ENCODE measurements at places on chromosomes 12 and 14.

GRCh38 chr12:10537721-10538120 is 32.0 kb downstream of the EIF2S3B start:
- DNase-seq: no peak

- no peak for DNase-seq
Measured at GRCh38 chr12:108302016-108302402, 37.1 kb downstream of the CMKLR1 start.

DNA sequence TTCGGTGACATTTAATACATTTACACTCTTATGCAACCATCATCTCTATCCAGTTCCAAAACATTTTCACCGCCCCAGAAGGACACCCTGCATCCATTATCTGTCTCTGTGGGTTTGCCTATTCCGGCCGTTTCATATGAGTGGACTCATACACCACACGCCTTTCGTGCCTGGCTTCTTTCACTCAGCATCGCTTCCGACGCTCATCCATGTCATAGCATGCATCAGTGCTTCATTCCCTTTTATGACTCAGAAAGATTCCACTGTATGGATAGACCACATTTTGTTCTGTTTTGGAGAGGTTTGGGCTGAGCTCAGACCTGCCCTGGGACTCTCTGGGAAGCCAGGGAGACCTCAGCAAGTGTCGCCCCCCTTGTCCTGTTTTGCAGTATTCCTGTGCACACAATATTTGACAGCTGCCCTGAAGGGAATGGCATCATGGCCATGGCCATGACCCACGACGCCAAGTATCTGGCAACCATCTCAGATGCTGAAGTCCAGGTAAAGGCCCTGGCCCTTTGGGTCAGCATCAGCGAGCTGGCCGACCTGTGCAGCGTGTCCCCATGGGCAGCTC is 23.8 kb downstream of the CFAP251 start:
- no peak for DNase-seq

- DNase-seq: no peak
Measured at GRCh38 chr12:29505122-29505521, 7.6 kb upstream of the OVCH1 start.

- DNase-seq: no peak
Measured at GRCh38 chr12:118237052-118237665, 101.2 kb downstream of the PEBP1 start.

GRCh38 chr14:87797001-87797400 is 196.0 kb downstream of the GALC start:
- DNase-seq: no peak

DNA sequence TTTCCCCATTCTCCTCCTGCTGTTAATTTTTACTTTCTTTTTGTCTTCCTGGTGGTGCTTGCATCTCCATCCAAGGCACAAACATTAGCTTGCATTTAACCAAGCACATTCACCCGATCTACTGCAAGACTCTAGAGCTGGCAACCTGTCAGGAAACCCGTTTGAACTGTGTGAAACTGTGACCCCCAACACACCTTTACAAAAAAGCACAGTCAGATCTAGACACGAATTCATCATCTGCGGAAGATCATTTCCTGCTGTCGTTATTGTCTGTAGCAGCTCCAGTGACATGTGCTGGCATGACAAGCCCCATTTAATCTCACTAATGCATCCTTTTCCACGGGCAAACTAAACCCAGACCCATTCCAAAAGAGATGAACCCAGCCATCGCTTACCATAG is 340.5 kb downstream of the VRK1 start:
- DNase-seq: no peak

GRCh38 chr12:39571351-39571750 is 48.3 kb downstream of the ABCD2 start:
- no peak for DNase-seq

GRCh38 chr12:29133680-29134079 is 15.4 kb upstream of the FAR2 start:
- no peak for DNase-seq

GRCh38 chr14:22768947-22769346 is 2.5 kb downstream of the OXA1L start:
- no peak for DNase-seq

- peak; percentile 6 for DNase-seq
Measured at GRCh38 chr12:57845478-57846284, 848 bp downstream of the CTDSP2 start.

GRCh38 chr12:5927732-5928516 is 17.1 kb downstream of the ANO2 start:
- no peak for DNase-seq

DNA sequence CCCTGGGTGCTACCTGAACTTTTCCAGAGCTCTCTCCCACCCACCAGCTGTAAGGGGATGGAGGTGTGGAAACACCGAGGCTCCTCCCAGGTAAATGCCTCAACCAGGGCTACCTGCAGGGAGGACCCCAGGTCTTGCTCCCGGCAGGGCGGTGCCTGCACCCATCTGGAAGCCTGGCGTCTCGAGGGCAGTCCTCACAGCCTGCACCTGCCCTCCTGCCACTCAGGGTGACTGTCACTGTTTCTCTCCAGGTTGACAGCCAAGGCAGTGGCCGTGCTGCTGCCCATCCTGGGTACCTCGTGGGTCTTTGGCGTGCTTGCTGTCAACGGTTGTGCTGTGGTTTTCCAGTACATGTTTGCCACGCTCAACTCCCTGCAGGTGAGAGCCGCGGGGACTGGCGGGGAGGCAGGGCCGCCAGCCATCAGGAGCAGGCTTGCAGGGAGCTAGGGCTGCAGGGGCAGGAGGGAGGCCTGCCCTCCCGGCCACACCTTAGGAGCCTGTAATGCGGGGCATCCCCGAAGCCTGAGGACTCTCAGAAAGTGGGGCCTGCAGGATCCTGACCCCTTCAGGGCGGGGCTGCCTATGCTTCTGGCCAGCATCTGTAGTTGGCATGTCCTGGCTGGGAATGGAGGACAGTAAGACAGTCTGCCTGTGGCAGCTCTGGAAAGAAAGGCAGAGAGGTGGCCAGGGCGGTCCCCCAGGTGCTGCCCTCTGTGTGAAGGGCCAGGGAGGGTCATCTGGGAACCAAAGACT is 182.3 kb downstream of the ADGRD1 start:
- DNase-seq: no peak

- peak; percentile 57 for DNase-seq
Measured at GRCh38 chr14:103897075-103897947, 30.9 kb upstream of the TDRD9 start.

DNA sequence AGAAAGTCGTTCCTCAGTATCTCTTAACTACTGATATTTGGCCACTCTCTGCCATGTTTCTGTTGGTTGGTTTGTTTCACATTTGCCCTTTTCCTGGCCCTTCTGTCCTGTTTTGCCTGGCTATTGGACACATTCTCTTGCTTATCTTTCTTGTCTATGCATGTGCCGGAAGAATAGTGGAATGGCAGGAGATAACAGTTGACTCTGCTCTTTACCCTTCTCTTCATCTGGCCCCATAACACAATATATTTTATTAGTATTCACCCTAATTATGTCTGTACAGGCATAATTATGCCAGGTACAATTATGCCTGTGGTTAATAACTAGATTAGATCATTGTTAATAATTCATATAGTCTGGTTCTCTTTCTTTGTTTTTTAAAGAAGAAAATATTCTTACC is 243.5 kb upstream of the LMO3 start:
- no peak for DNase-seq

Measured in RCC 7860 (cell line).